LNCaP clone FGC (cell line): ENCODE measurements at places on chromosomes 2 and 18.

- DNase-seq: no peak
Measured at GRCh38 chr2:217791551-217791950, 211.2 kb downstream of the TNS1 start.

- no peak for DNase-seq
Measured at GRCh38 chr2:101723371-101724124, 26.0 kb downstream of the MAP4K4 start.

- DNase-seq: no peak
Measured at GRCh38 chr2:9113916-9114315, 92.7 kb upstream of the ASAP2 start.

DNA sequence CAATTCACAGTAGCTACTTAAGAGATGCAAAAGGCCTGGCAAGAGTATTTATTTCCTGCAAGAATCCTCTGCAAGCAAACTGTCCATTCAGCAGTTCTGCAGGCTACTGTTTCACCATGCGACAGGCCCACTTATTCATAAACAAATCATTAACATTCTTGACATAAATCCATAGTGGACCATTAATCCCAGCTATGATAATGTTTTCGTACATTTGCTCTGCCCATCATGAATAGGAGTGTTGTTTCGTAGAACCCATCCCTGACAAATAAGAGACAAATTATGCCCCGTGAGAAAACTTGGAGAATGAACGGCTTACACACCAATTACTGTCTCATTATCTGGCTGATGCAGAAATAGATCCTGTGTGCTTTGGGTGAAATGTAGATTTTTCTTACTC lies 65.4 kb downstream of the PID1 start:
- no peak for DNase-seq

DNA sequence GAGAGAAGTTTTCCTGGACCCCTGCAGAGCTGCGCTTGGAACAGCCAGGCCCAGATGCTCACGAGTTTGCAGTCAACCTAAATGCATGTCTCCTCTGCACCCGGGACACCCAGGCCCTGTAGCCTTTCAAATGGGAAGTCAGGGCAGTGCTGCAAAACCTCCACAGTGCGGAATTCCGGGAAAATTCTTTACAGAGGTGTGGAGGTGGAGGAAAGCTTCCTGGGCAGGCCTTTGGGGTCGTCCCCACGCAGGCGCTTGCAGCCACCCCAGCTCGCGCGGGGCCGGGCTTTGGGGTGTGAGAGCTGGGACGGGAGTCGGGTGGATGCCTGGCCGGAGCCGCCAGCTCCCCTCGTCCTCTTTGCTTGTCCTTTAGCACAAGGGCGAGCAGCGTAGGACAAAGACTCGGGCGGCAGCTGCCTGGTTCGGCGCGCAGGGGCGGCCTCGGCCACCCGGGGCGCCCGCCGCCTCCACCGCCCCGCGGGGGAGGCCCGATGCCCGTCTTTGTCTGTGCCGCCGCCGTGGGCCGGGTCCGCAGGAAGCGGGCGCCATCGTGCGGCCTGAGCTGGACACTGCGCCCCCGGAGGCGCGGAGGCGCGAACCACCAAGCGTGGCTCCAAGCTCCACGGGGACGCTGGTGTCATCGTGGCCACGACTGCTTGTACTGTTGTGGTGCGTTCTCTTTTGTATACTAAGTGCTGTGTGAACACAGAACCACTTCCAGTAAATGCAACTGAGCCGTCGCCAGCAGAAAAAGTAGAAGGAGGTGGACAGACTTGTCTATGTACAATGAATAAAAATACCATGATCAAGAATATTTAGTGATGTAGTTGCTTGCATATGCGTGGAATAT lies 28.2 kb upstream of the BCL11A start:
- no peak for DNase-seq

DNA sequence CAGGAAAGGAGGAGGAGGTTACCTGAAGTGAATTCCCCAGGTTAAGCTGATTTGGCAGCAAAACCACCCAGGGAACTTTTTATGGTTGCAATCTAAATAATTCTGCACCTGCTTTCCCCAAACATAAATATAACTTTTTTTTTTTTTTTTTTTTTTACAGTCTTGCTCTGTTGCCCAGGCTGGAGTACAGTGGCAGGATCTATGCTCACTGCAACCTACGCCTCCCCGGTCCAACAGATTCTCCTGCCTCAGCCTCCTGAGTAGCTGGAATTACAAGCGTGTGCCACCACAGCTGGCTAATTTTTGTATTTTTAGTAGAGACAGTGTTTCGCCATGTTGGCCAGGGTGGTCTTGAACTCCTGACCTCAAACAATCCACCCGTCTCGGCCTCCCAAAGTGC lies 16.1 kb upstream of the PPP1CB start:
- peak; percentile 48 for DNase-seq

GRCh38 chr2:3493615-3494007 lies 25.7 kb downstream of the ADI1 start:
- no peak for DNase-seq

DNA sequence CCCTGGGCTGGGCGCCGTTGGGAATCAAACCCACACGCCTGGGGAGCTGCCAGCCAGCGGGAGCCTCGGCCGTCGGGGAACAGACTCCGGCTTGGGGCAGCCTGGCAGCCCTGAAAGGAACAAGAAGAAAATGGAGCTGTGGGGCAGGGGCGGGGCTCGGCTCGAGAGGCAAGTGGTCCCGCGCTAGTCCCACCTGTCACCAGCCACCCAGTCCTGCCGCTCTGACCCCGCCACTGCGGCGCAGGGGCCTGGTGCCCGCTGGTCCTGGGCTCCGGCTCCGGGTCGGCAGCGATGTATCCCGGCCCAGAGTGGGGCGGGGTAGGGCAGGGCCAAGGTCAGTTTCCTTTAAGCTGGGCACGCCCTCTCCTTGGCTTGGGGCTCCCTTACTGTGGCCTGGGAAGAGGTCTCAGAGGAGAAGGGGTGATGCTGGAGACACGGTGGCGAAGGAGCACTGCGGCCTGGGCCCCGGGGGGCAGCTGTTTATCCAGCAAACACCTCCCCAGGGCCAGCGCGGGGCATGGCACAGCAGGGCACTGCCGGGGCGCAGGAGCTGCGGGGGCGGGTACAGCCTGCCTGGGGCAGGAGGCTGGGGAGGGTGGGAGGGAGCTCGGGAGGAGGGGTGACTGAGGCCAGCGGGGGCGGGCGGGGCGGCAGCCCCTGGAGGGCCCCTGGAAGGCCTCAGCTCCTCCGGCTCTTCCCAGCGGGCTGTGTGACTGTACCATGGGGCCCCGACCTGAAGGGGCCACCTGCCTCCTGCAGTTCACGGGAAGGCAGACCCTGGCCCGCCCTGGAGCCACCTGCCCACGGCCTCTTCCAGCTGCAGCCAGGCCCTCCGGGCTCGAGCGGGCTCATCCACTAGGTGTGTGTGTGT lies 15.6 kb downstream of the ODC1 start:
- no peak for DNase-seq

DNA sequence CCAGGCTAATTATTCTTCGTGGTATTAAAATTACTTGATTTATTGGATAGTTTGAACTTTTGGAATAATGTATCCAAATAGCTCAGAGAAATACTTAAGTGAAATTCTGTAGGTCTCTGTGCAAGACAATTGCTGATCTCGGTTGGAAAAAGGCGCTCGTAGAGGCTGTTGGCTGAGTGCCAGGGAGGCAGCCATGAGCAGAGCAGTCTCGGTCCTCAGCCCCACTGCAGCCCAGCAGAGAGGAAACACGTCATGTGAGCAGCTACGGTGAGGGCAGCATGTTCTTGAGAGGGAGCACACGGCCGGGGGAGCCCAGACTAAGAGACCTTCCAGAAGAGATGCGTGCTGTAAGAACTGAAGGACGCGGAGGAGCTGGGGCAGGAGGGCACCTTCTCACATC lies 42.5 kb downstream of the DCDC2C start:
- DNase-seq: no peak

DNA sequence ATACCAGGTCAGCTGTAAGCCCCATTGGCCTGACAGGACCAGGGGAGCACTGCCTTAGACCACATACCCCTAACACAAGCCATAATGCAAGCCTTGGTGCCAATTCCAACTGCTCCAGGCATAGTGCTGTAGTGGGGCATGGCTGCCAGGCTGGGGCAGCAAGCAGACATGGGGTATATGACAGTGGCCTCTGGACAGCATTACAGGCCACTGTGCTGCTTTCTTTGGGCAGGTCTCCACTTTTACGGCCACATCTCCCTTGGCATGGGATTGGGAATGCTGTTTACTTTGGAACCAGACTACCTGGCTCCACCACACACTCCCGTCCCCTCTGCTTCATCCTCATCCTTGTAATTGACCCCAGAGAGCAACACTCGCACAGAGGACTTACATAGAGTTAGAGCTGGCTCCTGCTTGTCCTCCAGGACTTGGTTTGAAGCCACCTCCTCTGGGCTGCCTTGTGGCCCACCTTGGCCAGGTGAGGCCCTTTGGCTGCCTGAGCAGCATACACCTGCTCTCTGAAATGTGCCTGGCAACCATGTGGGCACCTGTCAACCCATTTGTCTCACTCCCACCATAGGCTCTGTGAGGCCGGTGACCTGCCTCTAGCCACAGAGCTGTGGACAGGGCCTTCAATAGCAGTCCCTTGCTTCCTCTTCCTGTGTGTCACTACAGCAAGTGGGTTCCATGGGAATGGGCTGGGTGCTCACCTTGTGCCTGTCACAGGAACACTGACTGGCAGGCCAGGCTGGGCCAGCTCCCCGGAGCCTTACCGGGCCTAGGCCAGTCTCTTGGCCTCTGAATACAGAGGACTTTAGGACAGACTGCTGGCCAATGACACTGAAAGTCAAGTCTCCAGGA lies 262.6 kb upstream of the HS6ST1 start:
- DNase-seq: no peak

GRCh38 chr18:55136864-55137263 lies 177.6 kb upstream of the CCDC68 start:
- DNase-seq: no peak

DNA sequence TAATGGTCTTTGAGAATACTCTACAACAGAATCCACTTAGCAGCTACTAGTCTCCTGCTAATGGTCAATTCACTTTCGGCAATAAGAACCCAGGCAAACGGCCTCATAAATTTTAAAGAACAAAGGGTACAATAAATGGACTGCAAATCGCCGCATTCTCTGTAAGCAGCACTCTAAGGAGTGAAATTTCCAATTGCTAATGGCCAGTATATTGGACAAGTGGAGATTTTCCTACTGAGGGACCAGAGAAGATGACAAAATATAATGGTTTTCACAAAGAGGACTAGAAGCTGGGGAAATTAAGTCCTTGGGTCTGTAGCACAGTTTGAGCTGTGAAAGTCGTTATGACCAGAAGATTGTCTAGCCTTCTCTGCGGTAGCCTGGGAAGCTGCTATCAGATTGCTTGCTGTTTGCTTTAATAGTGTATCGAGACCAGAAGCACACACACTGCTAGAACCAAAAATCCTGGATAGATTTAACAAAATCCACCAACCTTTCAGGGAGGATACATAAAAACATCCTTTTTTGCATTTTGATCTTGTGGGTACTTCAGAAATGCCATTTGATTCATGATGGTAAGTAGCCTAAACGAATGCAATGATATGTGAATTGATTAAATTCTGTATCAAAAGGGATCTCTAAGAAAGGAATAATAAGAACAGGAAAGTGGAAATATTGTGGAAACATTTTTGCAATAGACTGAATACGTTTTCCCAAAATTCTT lies 53.6 kb upstream of the ATP8B1 start:
- DNase-seq: no peak

DNA sequence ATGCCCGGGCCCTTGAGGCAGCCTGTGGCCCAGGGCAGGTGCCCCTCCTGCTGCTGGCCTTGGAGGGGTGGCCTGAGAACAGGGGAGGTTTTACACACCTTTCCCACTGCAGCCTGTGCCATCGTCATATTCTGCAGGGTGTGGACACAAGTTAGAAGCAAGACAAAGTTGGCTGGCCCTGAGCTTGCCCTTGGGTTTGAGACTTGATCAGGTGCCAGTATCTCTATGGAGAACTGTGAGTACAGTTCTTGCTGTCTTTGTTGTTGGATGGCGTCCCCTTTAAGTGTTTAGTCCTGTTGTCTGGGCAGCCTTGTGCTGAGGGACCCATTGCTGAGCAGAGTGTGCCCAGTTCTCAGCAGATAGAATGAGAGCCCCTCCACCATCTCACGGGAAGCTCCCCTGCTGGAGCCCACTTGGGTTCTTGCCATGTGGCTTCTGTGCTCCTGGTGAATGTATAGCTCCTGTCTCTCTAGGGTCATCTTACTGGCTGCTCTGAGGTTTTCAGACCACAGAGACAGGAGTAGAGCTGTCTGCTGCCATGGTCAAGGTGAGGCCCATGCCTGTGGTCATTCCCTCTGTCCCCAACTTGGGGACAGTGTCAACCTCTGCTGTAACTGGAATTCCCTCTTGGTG lies 115.9 kb downstream of the SH3RF3 start:
- DNase-seq: no peak

DNA sequence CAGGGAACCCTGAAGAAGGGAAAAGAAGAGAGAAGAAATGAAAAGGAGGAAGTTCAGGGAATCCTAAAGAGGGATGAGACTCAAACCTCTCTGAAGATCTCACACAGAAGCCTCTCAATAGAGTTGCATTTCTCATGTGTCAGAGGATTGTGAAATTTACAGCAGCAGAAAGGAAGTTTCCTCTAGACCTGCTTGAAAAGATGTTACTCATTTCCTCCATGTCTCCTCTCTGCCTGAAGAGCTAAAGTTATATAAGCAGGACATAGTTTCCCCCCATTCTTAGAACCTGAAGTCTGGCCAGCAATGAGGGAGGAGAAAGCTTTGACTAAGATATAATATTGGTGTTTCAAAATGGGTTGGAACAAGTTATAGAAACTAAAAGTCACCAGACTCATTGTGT lies 1155.6 kb downstream of the LRP1B start:
- no peak for DNase-seq

- DNase-seq: no peak
Measured at GRCh38 chr2:19046986-19047780, 311.2 kb downstream of the OSR1 start.

DNA sequence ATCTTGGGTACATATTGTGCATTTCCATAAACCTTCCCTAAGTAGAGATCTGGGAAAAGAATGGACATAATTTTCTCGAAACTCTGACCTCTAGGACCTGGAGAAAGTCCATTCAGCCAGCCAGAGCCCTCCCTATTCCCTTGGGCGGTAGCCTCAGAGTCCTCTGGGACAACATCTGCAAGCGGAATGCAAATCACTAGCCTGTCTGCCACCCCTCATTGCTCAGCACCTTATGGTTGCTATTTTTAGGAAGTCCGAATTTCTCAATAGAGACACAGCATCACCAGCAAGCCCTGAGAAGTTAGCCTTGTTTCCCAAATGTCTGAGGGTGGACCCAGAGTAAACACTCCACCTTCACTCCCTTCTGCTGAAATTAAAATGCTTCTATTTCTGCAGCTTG lies 17.6 kb upstream of the CD28 start:
- DNase-seq: no peak

DNA sequence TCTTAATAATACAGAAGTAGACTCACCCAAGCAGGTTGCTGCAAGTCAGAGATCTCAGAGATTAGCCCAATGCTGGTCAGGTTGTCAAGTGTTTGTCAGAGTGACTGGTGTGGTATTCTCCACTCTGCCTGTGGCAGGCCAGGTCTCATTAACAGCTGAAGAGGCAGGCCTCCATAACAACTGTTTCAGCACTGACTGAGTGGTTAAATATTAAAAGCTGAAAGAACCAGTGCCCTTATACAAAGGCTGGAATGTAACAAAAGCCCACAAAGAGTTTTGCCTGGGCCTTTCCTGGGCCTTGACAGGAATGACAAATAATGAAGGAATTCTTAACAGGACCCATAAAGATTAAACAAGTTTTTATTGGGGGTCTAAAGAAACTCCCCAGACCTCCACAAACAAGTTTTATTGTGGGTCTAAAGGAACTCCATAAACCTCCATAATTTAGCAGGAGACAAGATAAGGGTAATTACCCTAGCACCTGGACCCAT lies 26.8 kb downstream of the SULT1C2 start:
- DNase-seq: no peak

- DNase-seq: no peak
Measured at GRCh38 chr2:221255862-221256261, 316.2 kb downstream of the EPHA4 start.

GRCh38 chr2:229665158-229665557 lies 49.2 kb downstream of the DNER start:
- DNase-seq: no peak
